ENCODE measurements at places on chromosomes 3 and 15. TPM values are rescaled to one million over a fixed set of nuclear protein-coding genes. Genes with fewer than 3 reads are reported as not detected.

The ASB14 gene
- total RNA-seq = not detected

- no peaks in the 10 kb centered on the region for H3K27me3 ChIP-seq
- no peaks in the 10 kb centered on the region for H3K4me1 ChIP-seq
- H3K27ac ChIP-seq = no peak overlapping the region
- no peak overlapping the region for H3K4me3 ChIP-seq
These were observed 371.3 kb downstream of the ERC2 start for GRCh38 chr3:56096999-56097398.

GRCh38 chr3:83928391-83928790 lies 1030.4 kb upstream of the CADM2 start:
- H3K36me3 ChIP-seq = no peaks in the 10 kb centered on the region
- no peaks in the 10 kb centered on the region for H3K4me1 ChIP-seq
- H3K4me3 ChIP-seq = no peak overlapping the region
- no peak overlapping the region for H3K27ac ChIP-seq

DNA sequence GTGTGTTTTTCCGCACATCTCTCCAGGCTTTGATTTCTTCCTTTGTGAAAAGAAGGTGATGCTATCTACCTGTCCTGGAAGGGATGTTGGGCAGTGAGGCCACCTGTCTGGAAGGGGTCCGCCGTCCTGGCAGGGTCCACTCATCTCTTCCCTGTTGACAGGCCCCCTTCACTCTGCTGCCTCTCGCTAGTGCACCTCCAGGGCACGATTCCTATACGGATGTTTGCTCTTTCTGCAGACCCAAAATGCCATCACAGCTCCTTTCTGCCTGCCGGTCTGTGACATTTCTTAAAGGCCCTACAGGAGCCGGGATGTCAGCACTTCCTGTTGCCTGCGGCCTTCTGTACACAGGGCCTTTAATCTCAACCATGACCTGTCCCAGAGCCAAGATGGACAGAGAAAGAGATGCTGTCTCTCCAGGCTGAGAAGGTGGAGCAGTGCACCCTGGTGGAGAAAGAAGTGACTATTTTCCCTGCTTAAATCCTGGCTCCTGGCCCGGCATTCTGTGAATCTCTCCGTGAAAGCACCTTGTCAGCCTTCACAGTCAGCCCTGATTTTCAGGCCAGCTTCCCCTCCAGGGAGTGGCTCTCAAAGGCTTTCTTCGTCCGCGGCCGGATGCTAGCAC lies 7.4 kb downstream of the FAM3D start:
- H3K4me1 ChIP-seq = no peaks in the 10 kb centered on the region
- DNase-seq = no peak

DNA sequence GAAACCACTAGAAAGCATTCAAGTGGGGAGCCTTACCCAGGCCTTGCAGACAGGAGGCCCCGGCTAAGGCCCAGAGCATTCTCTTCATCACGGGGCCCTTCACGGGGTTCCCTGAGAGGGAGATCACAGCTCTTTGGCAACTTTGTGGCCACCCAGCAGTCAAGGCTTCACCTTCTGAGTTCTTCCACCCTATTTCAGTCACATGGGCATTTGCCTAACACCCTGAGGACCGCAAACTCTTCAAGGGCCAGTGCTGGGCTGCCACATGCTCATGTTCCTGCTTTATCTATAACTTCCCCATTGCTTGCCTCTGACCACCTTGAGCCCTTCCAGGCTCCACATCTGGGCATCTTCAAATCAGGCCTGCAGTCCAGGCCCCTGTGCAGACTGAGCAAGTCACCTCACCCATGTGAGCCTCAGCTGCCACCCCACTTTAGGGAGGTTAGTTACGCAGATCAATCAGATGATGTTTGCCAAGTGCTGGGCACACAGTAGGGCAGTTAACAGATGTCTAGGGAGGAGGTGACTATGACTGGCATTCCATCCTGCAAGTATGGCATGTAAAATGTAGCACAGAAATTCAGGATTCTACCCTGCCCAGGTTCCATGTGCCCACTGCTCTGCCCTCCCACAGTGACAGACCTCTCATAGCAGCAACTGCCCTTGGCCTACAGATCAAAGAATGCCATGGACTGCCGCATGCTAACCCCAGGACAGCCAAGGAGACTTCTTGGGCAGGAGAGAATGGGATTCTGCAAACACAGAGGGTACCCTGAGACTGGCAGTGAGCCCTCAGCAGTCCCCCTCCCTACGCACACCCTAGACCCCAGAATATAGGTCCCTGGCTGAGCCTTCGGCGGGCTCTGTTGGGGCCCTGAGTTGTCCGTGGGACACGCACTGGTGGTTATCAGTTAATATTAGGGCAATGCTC lies 37.6 kb upstream of the ZNF710 start:
- DNase-seq = no peak
- no peak overlapping the region for H3K27ac ChIP-seq
- no peak overlapping the region for H3K4me3 ChIP-seq
- no peaks in the 10 kb centered on the region for H3K27me3 ChIP-seq

The CYP1A2 gene
- not detected for total RNA-seq

DNA sequence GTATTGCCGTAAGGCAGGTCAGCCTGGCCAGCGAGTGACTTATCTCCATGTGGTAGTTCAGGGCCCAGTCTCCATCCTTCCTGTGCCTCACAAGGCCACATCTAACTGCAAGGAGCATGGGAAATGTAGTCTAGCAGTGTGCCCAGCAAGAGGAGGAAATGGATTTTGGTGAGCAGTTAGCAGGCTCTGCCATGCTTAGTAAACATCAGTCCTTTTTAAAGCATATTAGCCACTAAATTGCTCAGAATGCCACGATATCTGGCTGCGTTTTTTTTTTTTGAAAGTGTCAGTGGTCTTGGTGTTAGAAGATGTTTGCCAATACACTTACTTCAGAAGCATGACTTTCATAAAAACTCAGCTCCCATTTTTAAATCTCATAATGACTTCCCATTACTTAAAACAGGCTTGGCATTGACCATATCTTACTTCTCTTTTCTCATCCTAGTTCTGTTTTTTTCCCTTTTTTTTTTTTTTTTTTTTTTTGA lies 470.2 kb upstream of the TPRG1 start:
- H3K27ac ChIP-seq = no peak overlapping the region
- H3K27me3 ChIP-seq = no peaks in the 10 kb centered on the region
- DNase-seq = no peak
- no peak overlapping the region for H3K4me3 ChIP-seq

DNA sequence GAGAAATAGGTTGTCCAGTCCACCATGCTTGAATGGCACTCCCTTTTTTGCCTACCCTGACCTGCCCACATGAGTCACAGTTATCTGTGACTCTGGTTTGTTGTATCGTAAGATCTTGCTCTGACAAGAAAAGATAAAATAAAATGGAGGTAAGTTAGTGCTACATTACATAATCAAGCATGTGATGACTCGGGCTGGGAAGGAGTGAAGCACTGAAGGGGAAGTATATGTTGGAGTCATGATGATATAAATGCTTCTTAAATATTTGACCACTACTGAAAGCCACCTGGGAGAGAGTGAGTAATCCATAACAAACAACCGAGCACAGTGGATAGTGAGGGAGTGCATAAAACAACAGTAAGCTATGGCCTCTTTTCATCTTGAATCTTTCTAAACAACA lies 124.4 kb downstream of the SHOX2 start:
- no peak for DNase-seq
- no peaks in the 10 kb centered on the region for H3K4me1 ChIP-seq
- H3K27ac ChIP-seq = no peak overlapping the region
- H3K36me3 ChIP-seq = no peaks in the 10 kb centered on the region
- H3K4me3 ChIP-seq = no peak overlapping the region

DNA sequence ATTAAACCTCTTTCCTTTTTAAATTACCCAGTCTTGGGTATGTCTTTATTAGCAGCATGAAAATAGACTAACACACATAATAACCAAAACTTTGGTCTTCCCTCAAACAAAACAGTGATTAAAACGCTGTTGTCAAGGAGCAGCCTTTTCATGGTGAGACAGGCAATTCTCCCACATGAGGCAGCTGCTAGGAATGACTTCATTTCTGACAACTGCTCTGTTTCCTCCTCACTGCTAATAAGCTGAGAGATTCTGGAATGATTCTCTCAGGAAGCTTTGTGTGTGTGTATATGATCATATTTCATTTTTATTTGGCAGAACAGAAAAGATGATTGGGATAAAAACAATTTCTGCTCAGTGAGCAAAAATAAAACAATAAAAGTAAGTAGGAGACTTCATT lies 580.6 kb upstream of the ADAMTS9 start:
- no peak overlapping the region for H3K4me3 ChIP-seq
- no peak for DNase-seq
- no peaks in the 10 kb centered on the region for H3K27me3 ChIP-seq
- no peaks in the 10 kb centered on the region for H3K36me3 ChIP-seq
- no peaks in the 10 kb centered on the region for H3K4me1 ChIP-seq

GRCh38 chr15:30770759-30771158 lies 133.0 kb upstream of the FAN1 start:
- H3K36me3 ChIP-seq = no peaks in the 10 kb centered on the region
- no peaks in the 10 kb centered on the region for H3K4me1 ChIP-seq
- H3K4me3 ChIP-seq = no peak overlapping the region
- no peaks in the 10 kb centered on the region for H3K27me3 ChIP-seq
- no peak for DNase-seq

GRCh38 chr15:33206366-33206765 lies 11.9 kb upstream of the FMN1 start:
- DNase-seq = no peak
- H3K27ac ChIP-seq = no peak overlapping the region
- no peak overlapping the region for H3K4me3 ChIP-seq
- H3K27me3 ChIP-seq = no peaks in the 10 kb centered on the region

DNA sequence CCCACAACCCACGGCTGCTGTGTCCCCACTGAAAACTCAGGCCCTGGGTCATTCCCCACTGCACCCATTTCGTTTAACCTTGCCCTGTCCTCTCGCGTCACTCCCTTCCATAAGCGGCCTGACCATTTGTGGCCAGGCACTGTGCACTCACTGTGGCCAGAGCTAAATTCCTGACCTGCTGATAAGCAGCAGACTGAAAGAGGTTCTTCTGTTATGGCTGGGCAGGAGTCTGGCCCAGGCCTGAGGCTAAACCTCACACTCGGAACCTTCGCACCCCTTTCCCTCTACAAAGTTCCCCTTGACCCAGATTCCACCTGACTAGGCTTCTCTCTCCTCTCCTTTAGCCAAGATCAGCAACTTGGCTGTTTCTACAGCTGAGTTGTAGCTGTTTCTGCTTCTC lies 62.3 kb downstream of the ADAMTS17 start:
- no peaks in the 10 kb centered on the region for H3K36me3 ChIP-seq
- no peak for DNase-seq

The RETNLB gene
- 10.2 TPM for total RNA-seq
